Sciatic nerve (tissue), 2 donors: ENCODE measurements at places on chromosomes 7 and 10.

DNA sequence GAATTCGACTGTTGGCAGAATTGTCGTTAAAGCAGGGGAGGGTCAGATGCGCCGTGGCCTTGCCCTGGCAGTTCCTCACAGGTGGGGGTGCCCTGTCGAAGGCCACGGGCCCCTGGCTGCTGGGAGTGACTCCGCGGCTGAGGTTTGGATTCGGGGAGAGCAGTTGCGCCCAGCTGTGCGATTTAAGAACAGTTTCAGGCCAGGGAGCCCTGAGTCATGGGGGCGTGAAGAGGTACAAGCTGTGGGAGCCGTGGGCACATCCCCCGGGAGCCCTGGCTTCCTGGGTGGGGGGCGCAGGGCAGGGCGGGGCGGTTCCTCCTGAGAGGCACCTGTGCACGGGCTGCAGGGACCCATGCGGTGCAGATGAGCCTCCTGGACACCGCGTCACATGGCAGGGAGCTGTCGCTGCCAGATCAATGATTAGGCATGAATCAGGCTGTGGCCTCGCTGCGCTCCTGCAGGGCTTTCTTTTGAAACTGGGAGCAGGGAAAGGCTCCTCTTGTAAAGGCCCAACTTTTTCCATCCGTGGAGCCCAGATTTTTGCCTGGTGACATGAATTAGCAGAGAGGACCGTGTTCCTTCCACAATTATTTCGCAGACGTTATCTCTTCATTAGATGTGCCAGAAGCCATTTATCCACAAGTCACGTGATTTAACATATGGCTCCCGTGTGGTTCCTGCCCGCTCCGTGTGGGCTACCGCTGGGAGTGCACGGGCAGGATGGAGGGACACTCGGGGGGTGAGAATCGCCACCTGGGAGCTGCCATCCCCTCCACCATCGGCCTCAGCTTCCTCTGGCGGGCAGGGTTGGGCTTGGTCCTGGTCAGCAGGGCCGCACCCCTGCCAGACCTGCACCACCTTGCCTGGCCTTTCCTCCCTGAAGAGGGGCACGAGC is 918 bp downstream of the PWWP2B start:
- DNase-seq: no peak

- no peak for DNase-seq
Observed at GRCh38 chr7:1781369-1781768, 111.3 kb downstream of the ELFN1 start.

GRCh38 chr7:94335586-94335985 is 59.1 kb upstream of the COL1A2 start:
- no peak for DNase-seq

DNA sequence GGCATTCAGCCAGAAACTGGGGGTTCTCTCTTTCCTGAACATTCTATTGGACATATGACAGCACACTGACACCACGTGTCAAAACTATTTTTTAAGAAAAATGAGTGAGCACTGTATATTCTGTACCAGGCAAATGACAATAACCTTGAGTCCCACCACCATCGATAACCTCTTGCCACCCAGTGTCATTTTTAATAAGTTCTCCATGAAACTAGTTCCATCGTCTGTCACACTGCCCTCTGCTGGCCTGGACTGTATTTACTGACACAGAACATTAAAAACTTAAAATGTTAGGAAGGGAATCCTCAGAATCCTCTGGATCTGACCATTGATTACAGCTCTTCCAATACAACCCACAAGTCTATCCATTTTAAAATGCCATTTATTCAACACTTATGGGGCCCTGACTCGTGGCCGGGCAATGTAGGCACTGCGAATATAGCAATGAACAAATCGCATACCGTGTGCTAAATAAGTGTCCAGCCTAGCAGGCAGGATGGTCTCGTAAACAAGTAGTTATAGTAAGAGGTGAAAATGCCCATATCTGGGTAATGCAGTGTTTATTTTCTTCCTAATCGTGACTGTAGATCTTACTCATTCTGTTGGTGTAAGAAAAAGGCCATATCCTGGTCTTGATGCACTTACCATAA is 35.9 kb upstream of the CACNB2 start:
- DNase-seq: peak; percentile 80

DNA sequence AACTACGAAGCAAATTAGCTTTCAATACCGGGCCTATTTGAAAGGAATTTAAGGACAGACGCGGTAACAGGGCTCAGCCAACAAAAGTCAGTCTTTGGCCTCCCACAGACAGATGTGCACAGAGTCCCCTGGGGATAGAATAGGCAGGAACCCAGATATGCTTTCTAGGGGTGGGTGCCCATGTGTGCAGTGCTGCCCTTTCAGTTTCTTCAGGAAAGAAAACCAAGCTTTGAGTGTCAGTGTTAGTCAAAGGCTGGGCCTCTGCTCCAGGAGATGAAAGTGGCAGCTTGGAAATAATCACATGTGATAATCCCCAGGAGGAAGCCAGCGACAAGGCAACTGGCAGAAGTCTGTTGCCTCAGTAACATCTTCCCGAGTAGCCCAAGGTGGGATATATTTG is 43.8 kb upstream of the CSTF2T start:
- no peak for DNase-seq

- no peak for DNase-seq
Observed at GRCh38 chr10:109837384-109837783, 85.9 kb downstream of the XPNPEP1 start.

DNA sequence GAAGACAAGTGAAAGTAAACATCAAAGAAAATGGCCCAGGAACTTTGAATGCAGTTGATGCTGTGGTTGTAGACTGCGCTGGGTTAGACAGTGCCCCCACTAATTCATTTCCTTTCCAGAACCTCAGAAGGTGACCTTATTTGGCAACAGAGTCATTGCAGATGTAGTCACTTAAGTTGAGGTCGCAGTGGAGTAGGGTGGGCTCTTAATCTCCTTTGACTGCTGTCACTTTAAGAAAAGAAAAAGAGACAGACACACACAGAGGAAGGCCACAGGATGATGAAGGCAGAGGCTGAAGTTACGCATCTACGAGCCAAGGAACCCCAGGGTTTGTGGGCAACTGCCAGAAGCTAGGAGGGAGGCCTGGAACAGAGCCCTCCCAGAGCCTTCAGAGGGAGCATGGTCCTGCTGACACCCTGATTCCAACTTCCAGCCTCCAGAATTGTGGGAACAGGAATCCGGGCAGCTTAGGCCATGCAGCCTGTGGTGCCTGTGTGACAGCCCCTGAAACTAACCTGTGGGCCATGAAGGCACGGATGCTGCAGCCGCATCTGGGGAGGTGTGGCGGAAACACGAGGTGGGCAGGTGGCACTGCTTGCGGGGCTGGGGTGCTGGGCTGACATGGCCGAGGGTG is 107.6 kb downstream of the PRKAG2 start:
- DNase-seq: no peak

DNA sequence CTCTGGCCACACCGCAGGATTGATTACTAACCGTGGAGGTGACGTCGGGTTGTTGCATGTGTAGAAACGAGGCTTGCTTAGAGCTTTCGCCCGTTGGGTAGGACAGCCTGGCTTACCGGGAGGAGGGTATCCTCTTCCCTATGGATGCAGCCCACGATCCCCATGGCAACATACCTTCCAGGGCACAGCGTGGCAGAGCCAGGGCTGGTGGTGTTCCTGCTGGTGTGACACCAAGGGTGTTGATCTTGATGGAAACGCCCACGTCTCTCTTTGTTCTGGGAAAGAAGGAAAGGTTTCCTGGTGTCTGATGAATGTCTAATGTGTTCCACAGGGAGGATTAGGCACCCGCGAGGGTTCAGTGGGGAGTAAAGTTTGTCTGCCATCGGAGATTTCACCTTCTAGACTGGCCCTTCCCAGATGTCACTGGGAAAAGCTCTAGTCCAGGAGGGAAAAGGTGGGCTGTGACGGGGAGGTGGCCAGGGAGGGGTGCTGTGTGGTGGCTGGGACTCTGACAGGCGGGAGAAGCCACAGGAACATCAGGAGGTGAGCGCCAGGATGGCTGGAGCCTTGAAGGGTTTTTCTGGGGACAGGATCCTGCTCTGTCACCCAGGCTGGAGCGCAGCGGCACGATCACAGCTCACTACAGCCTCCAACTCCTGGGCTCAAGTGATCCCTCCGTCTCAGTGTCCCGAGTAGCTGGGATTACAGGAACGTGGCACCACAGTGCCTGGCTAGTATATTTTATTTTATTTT is 102.1 kb downstream of the CUX1 start:
- no peak for DNase-seq

GRCh38 chr7:109694149-109695071 is 1124.7 kb downstream of the DNAJB9 start:
- no peak for DNase-seq

DNA sequence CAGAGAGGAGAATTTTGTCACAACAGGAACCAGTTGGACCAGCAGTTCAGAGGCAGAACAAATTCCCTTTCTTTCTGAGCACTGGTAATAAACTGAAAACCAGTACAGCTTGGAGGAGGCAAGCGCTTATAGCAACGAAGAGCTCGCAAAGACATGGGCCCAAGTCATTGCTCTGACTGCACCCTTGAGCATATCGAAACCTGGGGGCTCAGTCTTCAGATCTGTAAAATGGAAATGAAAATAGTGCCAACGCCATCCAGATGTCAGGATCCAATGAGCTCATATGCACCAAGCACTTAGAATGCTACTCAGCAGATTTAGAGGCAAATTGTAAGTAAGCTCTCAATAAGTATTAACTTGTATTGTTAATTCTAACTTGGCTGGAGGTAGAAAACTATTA is 14.4 kb upstream of the CALU start:
- DNase-seq: no peak

DNA sequence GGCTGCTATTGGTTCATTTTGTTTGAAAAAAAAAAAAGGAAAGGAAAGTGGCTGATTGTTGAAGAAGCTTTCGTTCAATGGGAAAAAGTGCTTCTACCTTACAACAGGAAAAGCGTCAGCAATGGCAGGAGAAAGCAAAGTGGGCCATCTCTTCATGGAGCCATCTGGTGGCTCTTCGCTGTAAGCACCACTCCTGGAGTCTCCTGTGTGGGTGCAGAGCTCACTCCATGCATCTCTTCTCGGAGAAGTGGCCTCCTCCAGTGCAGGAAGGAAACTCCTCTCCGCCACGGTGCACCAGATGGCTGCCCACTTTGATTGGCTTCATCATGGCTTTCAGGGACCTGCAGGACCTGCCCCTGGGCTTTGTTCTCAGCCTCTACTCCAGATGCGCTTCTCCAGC is 250.9 kb downstream of the PTEN start:
- no peak for DNase-seq

DNA sequence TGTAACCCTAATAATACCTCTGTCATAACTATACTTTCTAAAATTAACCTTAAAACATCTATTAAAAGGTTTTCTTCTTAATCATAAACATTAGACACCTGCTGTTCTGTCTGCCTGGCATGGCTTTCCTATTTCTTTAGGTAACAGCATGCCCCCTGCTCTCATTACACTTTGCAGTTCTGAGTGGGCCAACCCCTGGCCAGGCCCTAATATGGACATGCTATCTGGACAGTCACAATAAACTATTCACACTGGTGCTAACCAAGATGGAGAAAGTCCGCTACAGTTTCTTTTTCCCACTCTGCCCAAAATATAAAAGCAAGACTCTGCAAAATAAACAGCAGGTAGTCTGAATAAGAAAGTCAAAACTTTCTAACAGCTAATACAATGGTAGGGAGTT is 84.0 kb downstream of the ELAPOR2 start:
- DNase-seq: no peak

DNA sequence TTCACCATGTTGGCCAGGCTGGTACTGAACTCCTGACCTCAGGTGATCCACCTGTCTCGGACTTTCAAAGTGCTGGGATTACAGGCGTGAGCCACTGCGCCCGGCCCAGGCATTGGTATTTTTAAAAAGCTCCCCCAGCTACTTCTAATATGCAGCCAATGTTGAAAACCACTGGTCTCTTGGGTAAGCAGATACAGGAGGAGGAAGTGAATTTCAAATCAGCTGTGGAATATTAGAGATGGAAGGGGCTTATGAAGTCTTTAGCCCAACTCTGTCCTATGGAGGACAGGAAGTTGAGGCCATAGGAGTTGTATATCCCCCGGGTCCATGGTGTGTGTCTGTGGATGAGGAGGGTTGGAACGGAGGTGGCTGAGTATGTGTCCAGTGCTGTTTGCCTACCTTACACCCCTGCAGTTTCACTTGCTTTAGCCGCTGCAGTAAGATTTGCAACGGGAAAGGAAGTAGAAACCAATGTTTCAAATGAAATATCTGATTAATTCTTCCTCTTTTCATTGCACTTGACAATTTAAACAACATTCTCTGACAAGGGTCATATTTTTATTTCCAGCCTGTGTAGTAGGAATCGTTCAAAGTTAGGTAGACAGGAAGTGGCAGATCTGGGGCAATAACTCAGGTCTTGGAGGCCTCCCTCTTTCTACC is 3.4 kb downstream of the PDE6C start:
- DNase-seq: no peak

DNA sequence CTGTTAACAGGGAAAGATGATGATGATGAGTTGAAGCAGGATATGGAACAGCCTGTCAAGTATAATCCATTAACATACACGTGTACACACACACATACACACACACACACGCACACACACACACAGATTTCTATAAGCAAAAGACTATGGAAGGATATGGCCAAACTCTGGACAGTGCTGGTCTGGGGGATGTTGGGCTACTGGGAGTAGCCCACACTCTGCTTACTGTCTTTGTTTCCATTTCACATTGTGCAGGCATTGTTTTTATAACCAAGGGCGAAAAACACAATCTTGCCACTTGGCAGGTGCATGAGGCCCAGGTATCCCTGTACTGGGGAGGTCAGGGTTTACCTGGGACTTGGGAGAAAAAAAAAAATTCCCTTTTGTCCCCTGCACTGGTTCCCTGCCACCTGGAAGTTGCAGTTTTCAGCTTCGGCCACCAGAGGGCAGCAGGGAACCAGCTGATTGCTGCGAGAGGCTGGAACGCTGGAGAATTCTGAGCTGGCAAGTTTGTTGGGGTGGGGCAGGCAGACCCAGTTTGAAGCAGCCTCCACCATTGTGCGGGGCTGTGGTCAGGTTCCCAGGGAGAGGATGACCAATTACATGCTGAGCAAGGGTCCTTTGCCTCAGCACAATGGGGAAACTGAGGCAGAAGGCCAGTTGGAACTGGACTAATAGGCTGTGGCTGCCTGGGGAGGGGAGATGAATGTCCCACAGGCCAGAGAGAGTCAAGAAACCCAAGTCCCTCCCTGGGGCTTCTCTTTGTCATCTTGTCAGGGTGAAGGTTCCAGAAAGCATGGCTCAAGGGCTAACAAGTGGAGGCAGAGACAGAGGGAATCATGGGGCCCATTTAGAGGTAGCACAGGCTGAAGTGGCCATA is 27.3 kb downstream of the PPIF start:
- peak; percentile 92 for DNase-seq

DNA sequence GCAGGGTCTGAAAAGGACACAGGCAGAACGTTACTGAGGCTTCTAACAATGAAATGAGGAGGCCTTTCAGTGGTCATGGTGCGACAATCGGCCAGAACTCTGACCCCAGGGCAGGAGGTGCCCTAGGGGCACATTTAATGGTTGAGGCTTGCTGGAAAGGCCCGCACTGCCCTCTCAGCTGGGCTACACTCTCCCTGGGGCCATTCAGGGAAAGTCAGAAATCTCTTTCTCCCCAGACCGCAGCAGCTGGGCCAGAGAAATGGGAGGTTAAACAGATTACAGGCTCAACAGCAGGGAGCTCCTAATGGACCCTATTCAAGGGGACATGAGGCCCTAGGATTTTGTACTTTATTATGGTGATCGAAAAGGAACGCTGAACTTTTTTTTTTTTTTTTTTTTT is 85.6 kb upstream of the FGFR2 start:
- DNase-seq: no peak

- no peak for DNase-seq
Observed at GRCh38 chr7:15305002-15305600, 256.7 kb downstream of the AGMO start.

- DNase-seq: no peak
Observed at GRCh38 chr10:117617659-117618058, 75.1 kb downstream of the EMX2 start.
